ENCODE measurements at places on chromosomes 1 and 21.

GRCh38 chr1:212213784-212214183 is 71.4 kb upstream of the PPP2R5A start:
- no peak for DNase-seq

GRCh38 chr1:220425852-220426251 is 102.1 kb upstream of the MARK1 start:
- no peak for DNase-seq

GRCh38 chr1:212179394-212180076 is 105.7 kb upstream of the PPP2R5A start:
- DNase-seq: peak; percentile 87

- DNase-seq: no peak
Observed at GRCh38 chr1:42177541-42177981, 13.0 kb upstream of the GUCA2A start.

- no peak for DNase-seq
Observed at GRCh38 chr1:28450561-28450960, 55.3 kb upstream of the RCC1 start.

GRCh38 chr1:118151312-118151937 is 33.6 kb downstream of the SPAG17 start:
- DNase-seq: peak; percentile 4

DNA sequence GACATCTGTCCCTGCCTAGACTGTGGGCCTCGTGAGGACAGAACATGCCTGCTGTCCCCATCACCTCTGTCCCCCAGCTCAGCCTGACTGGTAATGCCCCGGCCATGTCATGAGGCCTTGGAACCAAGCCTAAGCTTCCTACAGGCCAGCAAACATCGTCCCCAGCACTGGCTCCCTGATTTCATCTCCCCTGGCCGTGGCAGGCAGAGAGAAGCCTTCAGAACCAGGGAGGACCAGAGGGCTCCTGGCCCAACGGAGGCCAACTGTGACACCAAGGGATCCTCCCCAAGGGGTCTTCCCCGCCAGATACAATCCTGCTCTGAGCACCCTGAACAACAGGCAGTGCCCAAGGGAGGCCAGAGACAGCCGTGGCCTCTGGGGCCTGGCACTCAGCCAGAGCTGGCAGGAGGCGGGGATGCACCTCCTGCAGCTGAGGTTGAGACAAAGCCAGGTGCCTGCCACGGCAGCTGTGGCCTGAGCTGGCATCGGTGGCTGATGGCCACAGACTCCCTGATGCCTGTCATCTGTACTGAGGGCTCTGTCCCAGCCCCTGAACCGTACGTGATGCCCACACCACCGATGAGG is 9.9 kb upstream of the NPHP4 start:
- no peak for DNase-seq

DNA sequence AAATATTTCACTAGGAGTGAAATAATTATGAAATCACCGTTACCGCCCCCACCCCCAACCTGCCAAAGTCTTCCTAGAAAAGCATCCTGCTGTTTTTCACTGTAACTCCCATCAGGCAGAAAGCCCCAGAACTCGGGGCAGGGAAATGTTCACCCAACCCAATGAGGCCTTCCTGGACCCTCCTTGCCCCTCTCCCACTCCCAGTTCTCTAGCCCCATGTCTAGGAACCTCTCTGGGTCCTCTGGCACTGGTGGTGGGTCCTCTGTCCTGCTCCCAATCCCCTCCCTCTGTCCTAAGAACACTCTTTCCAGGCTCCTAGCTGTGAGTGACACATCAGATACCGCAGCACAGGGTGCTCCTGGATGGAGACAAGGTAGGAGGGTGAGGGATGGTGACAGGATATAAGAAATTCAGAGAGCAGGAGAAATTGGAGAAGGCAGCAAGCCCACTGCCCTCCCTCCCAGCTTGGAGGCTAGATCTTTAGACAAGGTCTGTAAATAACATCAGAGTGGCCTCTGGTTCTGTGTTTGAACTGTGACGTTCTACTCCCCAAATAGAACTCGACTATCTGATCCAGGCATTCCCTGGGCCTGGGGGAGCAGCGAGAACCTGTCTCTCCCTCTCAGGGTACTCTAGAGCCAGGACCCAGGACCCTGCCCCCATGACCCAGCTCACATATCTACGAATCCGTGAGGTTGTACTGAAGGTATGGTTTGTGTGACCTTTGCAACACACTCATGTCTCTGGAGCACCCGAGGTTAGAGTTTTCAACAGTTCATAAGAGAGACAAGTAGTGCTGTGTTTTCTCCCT is 23.3 kb upstream of the BTG2 start:
- no peak for DNase-seq

DNA sequence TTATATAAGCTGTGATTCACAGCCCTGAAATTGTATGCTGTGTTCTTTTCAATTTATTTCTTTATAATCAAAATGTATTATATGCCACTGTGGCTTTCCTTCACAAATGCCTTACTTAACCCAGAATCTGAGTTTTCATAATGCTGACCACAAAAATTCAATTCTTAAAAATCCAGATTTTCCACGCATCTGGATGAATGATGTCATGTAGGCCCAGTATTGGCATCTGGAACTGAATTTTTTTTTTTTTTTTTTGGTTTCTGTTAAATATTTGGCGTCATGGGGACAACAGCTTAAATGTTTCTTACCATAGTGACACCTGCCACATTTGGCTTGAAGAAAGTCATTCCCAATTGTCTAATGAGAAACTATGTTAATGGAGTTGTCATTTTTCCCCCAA is 296.8 kb downstream of the TM2D1 start:
- DNase-seq: no peak

DNA sequence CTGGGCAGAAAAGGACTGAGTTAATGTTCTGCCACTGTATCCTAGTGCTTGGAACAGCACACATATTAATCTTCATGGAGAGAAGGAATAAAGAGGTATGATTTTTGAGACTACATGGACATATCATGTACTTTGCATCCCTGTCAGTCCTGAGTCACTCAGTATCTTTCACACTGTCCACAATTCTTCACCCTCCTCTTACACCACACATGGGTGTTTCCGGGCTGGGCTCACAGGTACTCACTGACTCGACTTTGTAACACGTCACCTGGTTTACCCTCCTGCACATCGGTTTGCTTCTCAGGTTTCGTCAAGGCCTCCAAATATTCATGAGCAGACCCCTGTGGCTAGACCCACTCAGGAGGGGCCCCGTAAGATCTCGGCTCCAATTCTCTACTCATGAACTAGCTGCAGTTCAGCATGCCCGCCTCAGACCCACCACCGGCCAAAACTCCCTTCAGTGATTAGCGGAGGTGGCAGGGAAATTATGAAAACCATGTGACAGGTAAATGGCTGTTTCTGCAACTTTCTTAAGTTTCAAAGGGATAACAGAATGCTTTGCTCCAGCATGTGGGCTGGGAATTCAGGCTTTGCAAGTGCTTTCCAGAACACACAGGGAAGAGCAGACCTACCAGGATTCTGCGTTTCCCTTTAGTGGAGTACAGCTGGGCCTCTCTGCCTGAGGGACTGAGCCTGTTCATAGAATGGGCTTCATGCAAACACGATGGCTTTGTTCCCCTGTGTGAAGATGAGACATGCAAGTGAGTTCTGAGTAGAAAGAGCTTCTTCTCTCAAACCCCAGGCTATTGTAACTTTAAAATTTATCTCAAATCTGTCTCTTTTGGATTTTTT is 31.3 kb upstream of the TRABD2B start:
- no peak for DNase-seq

DNA sequence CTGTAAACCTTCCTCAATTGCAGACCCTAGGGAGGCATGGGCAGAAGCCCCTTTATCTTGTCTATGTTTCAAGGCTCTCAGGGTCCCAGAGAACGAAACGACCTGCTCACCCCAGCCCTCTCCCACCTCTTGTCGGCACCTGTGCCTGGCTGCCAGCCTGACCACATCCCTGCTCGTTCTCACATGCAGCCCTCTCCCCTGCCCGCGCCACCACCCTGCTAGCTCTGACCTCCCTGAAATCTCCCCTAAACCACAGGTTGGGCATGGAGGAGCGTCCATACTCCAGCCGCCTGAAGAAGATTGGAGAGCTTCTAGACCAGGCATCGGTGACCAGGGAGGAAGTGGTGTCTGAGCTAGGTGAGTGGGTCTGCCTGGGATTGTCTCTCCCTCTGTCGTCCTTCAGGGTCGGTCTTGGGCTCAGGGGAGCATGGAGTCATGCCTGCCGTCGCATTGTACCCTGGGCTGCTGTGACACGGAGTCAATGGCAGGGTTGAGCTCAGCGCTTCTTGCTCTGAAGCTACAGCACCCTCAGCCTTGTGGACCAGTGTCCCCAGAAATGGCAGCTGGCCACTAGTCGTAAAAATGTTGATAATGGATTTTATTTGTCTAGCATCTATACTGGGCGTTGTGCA is 3.6 kb downstream of the ADPRS start:
- no peak for DNase-seq

DNA sequence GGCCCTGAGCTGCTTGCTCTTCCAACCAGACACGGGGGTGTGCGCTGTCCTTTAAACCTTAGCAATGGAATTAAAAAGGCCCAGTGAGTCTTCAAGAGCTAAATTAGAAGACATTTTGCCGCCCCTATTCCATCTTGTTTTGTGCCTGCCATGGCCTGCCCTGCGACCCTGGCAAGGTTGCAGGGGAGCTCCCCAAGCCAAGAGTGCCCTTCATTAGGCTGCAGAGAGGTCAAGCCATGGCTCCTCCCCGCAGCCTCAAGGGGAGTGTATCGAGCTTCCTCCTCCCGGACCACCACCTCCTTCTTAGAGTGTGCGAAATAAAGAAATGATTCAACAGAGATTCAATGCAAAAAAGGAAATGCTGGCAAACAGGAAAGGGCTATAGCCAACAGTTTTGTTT is 256.2 kb downstream of the DYRK1A start:
- DNase-seq: no peak

GRCh38 chr1:59857679-59858354 is 43.1 kb downstream of the HOOK1 start:
- no peak for DNase-seq

DNA sequence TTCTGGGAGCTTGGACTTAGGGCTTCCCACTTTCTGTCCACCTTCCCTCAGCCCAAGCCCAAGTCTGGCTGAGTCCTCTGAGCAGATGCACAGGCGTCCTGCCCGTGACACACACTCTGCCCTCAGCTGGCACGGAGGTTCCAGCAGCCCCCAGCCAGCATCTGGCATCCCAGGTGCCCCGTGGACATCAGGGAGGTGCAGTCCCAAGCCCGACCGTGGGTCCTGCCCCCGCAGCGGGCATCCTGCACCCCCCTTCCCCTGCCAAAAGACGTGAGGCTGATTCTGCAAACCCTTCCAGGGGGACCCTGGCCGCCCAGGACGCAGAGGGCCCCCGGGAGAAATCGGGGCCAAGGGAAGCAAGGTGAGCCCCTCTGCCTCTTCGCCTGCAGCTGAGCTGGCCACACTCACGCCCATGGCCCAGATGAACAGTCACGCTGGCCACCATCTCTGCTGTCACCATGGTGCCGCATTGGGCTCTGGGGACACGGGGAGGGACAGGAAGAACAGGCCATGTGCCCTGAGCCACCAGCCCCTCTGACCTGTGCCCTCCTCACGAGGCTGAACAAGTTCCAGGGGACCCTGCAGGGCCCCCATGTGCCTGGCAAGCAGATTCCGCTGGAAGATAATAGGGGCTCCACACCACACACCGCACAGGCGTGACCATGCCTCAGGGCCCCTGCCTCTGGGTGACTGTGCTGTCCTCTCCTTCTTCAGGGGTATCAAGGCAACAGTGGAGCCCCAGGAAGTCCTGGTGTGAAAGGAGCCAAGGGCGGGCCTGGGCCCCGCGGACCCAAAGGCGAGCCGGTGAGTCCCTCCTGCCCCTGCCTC is 20.6 kb downstream of the COL6A2 start:
- no peak for DNase-seq

- DNase-seq: no peak
Observed at GRCh38 chr21:45022348-45022675, 52.1 kb upstream of the ADARB1 start.

- DNase-seq: no peak
Observed at GRCh38 chr1:153293851-153294250, 18.9 kb downstream of the PGLYRP3 start.

- no peak for DNase-seq
Observed at GRCh38 chr1:108878678-108879077, 1.9 kb downstream of the GPSM2 start.
